NCI-H1092 treated with DMSO at 0.1 percent for 48 hours (cell line): ENCODE measurements at places on chromosomes 2 and 18.

DNA sequence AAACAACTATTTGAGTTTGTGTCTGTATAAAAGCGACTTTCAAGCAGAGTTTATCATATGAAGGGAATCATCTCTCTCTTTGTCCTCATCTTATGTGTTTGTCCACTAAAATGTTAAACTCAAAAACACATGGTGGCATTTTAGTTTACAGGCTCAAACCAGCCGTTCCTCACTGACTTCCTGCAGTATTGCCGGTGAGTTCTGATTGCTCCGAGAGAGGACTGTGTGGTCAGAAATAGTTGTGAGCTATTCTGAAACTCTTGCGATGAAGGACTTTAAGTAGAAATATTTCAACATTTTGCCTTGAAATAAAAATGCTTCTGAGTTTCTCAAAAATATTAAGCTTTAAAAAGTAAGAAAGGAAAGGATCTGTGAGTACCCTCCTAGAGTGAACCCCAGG, 163.2 kb upstream of the CAVIN2 start:
- DNase-seq: no peak

DNA sequence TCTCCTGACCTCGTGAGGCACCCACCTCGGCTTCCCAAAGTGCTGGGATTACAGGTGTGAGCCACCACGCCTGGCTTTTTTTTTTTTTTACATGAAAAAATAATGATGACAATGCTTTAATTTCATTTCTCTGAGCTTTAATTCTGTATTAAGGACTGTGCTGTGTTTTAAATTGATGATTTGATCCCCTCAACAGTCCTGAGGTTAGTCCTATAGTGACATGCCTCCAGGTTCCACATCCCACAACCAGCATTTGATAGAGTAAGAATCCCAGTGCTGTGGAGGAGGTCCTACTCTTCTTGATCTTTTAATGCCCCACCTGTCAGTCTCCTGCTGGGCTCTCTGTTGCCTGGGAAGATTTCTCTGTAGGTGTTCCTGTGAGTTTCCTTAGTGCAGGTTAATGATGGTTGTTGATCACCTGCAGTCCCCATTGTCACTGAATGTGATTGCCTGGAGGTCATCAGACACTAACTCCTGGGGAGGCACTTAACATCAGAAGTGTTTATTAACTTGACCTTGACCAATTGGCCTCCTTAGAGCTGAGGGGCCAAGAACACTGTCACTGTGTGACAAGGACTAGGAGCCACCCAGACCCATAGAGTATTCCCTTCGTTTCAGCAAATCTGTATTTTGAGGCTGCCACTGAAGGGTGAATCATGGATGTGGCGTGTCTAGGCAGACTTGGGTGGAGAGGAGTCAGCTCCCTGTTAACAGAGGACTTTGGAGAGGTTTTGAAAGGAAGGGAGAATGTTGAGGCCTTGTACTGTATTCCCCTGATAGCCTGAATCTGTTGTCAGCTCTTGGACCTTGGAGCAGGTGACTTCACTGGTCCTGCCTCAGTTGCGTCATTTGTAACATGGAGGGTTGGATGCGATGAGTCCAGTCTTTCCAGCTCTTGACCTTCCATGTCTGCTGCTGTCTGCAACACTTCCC, 11.5 kb downstream of the ASAP2 start:
- no peak for DNase-seq

- DNase-seq: no peak
Observed at GRCh38 chr2:10918661-10919409, 7.1 kb downstream of the KCNF1 start.

- no peak for DNase-seq
Observed at GRCh38 chr2:37997629-37998028, 72.5 kb downstream of the RMDN2 start.

DNA sequence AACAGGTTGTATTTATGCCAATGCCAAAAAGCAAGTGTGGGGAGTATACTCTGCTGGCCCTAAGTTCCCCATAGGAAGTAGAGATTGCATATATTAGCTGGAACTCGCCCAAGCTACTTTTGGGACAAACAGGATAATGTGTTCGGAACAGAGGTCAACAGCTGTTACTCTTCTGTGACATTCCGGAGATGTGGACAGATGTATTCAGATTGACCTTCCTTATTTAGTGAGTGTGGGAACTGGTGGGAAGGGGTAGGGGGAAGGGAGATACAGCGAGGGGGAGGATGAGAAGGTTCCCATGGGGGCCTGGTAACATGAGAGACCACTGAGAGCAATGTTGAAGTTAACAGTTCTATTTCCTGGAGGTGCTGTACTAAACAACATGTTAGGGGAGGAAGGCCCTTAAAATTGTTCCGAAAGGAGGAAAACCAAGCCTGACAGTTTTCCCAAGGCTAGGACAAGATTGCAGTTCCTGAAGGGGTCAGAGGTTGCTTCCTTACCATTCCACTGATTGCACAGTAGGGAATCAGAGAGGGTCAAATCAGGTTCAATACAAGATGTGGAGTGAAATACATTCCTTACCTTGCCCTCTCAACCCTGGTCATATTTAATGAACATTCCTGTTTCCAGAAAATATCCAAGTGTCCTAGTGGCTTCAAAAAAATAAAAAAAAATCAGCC, 14.3 kb upstream of the CD28 start:
- DNase-seq: no peak

- DNase-seq: no peak
Observed at GRCh38 chr2:55150834-55151233, 81.3 kb downstream of the CLHC1 start.

DNA sequence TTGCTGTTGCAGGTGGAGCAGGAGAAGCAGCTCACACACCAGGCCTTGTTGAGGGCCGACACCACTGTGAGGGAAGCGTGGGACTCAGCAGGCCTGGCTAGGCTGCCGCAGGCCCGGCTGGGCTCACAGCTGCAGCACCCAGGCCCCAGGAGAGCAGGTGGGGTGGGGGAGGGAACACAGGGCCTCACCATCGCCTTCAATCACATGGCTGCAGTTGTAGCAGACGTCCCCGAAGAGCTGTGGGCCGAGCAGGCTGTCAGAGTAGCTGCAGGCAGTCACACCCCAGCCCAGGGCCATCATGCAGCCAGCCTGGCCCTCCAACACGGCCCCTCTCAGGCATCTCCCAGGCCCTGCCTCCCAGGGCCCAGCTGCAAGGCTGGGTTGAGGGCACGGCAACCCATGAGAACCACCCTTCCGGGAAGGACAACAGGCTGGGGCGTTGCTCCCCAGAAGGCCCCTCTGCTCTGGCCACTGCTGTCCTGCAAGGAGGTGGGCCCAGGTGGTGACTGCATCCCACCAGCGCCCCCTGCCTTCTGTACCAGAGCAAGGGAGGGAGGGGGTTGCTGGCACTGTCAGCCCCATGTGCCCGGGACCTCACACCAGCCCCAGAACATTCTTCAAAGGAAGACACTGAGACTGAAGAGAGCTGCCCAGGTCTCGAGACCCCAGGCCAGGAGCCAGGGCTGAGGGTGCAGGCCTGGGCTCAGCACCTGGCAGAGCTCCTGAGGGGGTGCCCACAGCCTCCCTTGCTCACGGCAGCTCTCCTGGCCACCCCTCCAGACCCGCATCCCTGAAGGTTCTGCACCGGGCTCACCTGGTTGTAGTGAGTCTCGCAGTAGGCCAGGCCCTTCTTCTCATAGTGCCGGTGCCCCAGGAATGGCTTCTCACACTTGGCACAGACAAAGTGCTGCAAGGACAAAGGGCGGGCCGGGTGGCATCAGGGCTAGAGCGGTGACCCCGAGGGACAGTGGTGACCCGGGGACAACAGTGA, 5.6 kb upstream of the GPR17 start:
- DNase-seq: no peak

DNA sequence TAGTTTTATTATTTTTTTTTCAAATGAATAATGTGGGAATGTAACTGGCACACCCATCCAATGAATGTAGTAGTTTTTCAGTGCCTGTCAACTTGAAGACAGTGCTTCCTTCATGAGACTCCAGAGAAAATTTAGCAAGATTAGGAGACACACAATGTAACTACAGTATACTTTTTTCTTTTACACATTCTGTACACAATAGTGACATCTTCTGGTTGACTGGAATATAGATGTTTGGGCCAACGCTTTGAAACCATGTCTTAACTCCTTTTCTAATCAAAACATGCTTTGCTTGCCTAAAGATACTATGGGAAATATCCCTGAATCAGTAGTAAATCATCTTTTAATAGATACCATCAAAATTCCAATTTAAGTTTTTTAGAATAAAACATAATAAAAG, 229.5 kb upstream of the ZC3H15 start:
- DNase-seq: peak; percentile 35

DNA sequence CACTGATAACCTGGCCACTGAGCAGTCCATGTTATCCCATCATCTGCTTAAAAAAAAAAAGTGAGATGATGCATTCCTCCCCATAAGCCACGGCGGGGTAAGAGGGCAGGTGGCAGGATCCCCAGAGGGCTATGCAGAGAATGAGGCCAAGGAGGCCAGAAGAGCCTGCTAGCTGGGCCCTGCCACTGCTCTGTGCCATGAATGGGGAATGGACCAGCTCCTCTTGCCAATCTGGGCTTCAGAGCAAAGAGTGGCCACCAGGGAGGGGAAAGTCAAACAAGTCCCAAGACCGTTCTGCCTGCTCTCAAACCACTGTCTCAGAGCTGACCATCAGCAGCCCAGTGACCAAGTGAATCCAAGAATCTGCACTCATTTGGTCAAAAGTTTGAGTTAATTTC, 202.4 kb downstream of the TWIST2 start:
- DNase-seq: no peak

DNA sequence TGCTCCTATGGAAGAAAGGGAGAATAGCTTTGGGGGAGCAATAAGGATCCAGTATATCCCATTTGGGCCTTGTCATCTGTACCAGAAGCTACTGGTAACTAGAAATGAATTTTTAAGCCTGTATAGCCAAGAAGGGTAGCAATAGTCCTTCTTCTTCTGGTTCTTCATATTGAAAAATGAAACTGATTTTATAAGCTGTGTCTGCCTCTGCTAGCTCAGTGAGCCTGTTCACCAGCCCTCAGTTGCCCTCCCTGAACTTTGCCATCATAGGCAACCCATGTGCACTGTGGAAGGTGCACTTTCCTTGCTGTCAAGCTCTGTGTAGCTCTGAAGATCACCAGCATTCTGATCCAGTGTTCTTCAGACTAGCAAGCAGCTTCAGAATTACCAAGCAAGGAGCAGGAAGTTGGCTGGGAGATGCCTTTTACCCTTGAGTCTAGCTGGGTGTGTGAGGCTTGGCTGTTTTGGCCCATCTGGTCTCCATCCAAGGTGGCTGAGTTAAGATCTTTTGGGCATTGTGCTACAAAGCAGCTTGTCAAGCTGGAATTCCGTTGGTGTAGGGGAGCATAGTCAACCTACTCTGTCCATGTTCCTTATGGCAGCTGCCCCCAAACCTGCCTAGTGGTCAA, 55.8 kb upstream of the MGAT5 start:
- no peak for DNase-seq

GRCh38 chr18:48193521-48194492, 215.4 kb downstream of the ZBTB7C start:
- no peak for DNase-seq

- no peak for DNase-seq
Observed at GRCh38 chr18:75683426-75683825, 255.9 kb upstream of the SMIM21 start.

DNA sequence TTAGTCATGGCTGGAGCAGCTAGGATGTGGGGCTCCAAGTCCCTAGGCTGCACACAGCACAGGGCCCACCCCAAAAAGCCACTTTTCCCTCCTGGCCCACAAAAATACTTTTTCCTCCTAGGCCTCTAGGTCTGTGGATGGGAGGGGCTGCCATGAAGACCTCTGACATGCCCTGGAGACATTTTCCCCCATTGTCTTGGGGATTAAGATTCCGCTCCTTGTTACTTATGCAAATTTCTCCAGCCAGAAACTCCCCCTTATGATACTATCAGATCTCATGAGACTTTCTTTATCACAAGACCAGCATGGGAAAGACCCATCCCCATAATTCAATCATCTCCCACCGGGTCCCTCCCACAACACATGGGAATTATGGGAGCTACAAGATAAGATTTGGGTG, 125.9 kb downstream of the ESCO1 start:
- DNase-seq: no peak

DNA sequence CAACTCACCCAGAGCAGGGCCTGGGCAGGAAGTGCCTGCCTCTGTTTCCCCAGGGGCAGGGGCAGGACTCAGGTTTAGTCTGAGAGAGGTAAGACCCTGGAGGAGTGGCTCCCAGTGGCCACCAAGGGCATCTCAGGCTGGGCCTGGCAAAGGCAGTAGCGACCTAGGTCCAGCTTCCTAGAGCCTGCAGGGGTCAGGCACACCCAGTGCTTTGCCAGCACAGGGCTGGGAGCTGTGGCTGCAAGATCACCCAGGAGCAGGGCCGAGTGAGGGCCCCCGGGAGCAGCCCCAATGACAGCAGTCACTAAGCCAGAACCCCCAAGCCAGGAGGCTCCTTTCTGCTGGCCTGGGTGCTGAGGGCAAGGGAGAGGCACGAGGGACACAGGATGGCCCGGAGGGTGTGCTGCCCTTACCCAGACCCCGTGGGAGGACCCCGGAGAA, 8.8 kb upstream of the DUSP2 start:
- DNase-seq: no peak

GRCh38 chr2:190947711-190948251, 66.2 kb downstream of the STAT1 start:
- DNase-seq: no peak

- no peak for DNase-seq
Observed at GRCh38 chr2:16635791-16636699, 29.6 kb downstream of the CYRIA start.

GRCh38 chr2:8230466-8230865, 451.4 kb upstream of the ID2 start:
- DNase-seq: no peak

DNA sequence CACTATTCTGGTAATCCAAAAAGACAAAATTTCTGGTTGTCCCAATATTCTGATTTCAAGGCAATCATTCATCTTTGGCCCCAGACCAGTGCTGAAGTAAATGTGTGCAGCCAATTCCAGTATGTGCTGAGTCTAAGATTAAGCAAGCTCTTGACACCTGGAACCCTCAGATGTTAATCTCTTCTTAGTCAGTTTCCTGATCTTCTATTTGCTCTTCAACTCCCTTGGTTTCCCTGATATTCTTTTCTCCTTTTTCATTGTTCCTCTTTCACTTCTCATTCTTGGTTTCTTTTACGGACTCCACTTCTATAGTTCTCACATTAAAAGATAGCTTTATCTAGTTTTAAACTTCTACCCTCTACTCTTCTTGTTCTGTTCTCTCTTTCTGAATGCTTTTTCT, 445.7 kb upstream of the FANCL start:
- no peak for DNase-seq

- DNase-seq: peak; percentile 53
Observed at GRCh38 chr2:147223553-147224060, 621.2 kb upstream of the ACVR2A start.

- DNase-seq: no peak
Observed at GRCh38 chr2:26968001-26968400, 2.4 kb upstream of the MAPRE3 start.

- DNase-seq: no peak
Observed at GRCh38 chr2:113895819-113896563, 6.1 kb downstream of the ACTR3 start.

- DNase-seq: no peak
Observed at GRCh38 chr2:191656792-191657191, 21.1 kb upstream of the NABP1 start.

DNA sequence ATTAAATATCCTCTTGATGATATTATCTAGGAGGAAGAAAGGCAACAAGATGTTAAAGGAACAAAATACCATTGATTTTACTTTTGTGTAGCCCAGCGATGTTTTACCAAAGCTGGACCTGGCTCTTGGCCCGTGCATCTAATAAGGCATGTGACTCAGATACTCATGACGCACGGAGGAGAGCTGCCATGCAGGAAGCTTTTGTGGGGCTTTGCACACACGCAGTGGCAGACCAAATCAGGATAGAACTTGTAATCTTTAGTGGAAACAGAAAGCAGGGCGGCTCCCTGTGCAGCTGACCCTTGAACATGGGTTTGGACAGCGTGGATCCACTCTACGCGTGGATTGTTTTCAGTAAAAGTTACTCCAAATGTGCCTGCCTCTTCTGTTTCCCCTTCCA, 190.0 kb downstream of the NAPG start:
- DNase-seq: no peak
